ENCODE measurements at places on chromosomes 6 and 20.

GRCh38 chr6:39508515-39508914 is 186.0 kb upstream of the KCNK16 start:
- DNase-seq, result no peak
- no peak overlapping the region for H3K27ac ChIP-seq
- H3K27me3 ChIP-seq, result peaks cover 30% of the 10 kb centered on the region

DNA sequence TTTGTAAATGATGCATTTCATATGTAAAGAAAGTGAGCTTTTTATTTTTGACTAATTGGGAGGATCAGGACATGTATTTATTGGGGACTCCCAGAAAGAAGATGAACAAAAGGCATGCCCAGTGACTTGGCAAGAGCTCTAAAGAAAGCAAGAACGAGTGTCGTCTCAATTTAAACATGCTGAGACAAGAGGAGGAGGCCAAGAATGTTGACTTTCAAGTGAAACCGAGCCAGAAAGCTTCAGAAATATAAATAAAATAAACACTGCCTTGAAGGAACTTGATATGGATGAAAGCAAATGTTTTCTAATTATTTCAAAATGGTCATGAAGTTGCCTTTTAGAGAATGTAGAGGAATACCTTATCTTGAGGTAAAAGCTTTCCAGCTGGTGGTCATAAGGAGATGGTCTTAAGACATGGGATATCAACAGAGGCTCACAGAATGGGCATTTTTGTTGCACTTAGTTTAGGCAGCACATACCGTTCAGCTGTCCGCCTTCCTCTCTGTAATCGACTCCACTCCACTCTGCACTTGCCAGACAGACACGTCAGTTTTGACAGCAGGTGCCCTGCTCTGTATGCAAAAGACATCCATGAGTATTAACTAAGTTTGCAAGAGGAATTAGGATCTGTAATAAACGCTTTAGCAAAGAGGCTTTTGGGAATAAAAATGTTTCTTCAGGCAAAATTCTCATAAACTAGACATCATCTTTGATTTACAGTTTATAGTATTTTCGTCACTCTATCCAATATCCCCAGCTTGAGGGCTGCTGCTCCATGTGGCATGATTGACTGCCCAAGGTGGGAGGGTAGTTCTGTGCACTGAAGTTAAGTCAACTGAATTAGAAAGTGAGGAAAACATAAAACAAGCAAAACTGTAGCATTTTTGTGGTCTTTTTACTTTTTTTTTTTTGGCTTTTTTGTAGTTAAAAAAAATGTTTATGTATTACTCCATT is 613.1 kb downstream of the PKHD1 start:
- H3K4me1 ChIP-seq, result no peaks in the 10 kb centered on the region
- no peak overlapping the region for H3K4me3 ChIP-seq
- DNase-seq, result no peak
- H3K36me3 ChIP-seq, result no peaks in the 10 kb centered on the region

GRCh38 chr20:19451923-19452295 is 239.5 kb downstream of the SLC24A3 start:
- H3K4me3 ChIP-seq, result no peak overlapping the region
- peaks cover 8% of the 10 kb centered on the region for H3K4me1 ChIP-seq
- H3K27me3 ChIP-seq, result peaks cover 12% of the 10 kb centered on the region

DNA sequence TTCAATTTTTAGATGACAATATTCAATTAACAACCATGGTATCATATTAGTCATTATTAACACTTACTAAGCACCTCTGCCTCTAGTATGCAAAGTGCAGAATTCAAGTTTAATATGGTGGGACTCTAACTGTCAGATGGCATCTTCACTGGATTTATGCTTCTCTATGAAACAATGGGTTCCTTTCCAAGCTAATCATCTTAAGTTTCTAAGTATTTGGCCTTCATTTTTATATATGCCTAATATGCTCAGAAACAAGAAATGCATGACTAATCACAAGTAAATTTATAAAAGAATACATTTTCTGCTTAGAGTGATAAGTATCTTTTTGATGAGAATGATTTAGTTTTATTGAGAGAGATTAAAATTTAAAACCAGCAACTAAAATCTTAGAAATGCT is 144.7 kb downstream of the HIVEP2 start:
- H3K27ac ChIP-seq, result no peak overlapping the region
- DNase-seq, result no peak
- peaks cover 33% of the 10 kb centered on the region for H3K4me1 ChIP-seq
- peaks cover 8% of the 10 kb centered on the region for H3K36me3 ChIP-seq

- peaks cover 19% of the 10 kb centered on the region for H3K4me1 ChIP-seq
- no peaks in the 10 kb centered on the region for H3K27me3 ChIP-seq
- peak; percentile 73 for DNase-seq
- H3K36me3 ChIP-seq, result peaks cover 5% of the 10 kb centered on the region
- H3K27ac ChIP-seq, result peak overlapping the region; percentile 81
- peak overlapping the region; percentile 85 for H3K4me3 ChIP-seq
These were observed 1.2 kb downstream of the TRIB3 start for GRCh38 chr20:381581-382290.

DNA sequence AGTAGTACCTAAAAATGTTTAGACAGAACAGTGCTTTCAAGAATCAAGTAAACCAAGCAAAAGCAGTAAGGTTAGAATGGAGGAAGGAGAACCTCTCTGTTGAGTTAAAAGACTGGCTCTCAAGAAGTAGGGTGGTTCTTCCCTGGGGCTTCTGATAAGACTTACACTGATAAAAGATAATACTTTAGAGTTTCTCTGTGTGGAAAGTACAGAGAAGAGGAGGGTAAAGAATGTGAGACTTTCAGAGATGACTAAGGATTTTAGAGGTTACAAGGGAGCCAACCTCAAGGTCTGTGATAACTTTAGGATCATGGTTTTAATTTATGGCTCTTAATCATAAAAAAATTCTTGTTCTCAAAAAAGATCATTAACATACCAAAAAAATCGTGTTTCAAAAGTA is 30.9 kb upstream of the ALDH8A1 start:
- H3K4me1 ChIP-seq, result peaks cover 13% of the 10 kb centered on the region
- peaks cover 49% of the 10 kb centered on the region for H3K36me3 ChIP-seq
- H3K4me3 ChIP-seq, result no peak overlapping the region
- DNase-seq, result no peak
- no peak overlapping the region for H3K27ac ChIP-seq

- peak within 1 kb of the TSS; percentile 100 for H3K27ac ChIP-seq
- peak within 1 kb of the TSS; percentile 84 for H3K4me3 ChIP-seq
- peaks cover 8% of the 10 kb centered on the region for H3K36me3 ChIP-seq
- no peaks in the 10 kb centered on the region for H3K27me3 ChIP-seq
These were observed at the start of gene E2F3 for GRCh38 chr6:20401205-20402091. Gene E2F3, plus strand, starts transcription at chr6:20401879. Its CDS starts 354 bp downstream, at chr6:20402233.

- peak; percentile 61 for DNase-seq
- H3K4me1 ChIP-seq, result peaks cover 21% of the 10 kb centered on the region
- no peaks in the 10 kb centered on the region for H3K27me3 ChIP-seq
- peak overlapping the region; percentile 2 for H3K27ac ChIP-seq
These were observed 75.7 kb downstream of the SYNJ2 start for GRCh38 chr6:158057213-158057987.

DNA sequence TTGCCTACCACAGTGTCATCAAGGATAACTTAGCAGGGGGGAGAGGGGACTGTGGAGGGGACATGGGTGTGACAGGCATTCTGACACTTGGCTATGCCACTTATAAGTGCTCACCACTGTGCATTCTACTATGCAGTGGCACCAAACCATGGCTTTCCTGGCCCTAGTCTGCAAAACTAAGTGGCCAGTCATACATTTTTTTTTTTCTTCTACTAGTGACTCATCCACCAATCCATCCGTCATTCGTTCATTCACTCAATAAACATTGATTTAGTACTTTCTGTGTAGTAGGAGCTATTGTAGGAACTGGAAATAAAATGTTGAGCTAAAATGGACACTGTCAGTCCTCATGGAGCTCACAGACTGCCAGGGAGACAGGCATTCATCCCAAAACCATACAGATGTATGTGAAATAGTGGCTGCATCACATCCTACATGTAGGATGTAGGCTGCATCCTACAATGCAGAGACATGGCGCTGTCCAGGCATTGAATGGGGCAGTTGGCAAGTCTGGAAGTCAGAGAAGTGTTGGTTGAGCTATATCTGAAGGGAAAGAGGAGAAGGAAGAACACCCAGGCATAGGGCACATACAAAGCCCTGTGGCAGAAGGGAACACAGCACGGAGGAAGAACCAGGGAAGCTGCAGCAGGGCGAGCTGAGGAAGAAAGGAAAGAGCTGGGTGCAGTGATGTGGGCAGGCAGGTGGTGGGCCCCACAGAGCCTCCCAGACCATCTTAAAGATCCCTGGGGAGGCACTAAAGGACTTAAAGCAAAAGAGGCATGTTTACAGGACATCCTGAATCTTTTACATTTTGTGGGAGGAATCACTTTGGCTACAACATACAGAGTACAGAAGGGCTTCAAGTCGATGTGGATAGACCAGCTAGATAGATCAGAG is 224.4 kb downstream of the UST start:
- H3K4me3 ChIP-seq, result no peak overlapping the region
- no peak overlapping the region for H3K27ac ChIP-seq
- peaks cover 14% of the 10 kb centered on the region for H3K4me1 ChIP-seq
- no peak for DNase-seq
- H3K27me3 ChIP-seq, result no peaks in the 10 kb centered on the region

GRCh38 chr6:33628401-33628964 is 7.4 kb downstream of the ITPR3 start:
- H3K36me3 ChIP-seq, result peaks cover 21% of the 10 kb centered on the region
- DNase-seq, result no peak
- H3K27me3 ChIP-seq, result no peaks in the 10 kb centered on the region
- H3K4me3 ChIP-seq, result no peak overlapping the region
- no peak overlapping the region for H3K27ac ChIP-seq

DNA sequence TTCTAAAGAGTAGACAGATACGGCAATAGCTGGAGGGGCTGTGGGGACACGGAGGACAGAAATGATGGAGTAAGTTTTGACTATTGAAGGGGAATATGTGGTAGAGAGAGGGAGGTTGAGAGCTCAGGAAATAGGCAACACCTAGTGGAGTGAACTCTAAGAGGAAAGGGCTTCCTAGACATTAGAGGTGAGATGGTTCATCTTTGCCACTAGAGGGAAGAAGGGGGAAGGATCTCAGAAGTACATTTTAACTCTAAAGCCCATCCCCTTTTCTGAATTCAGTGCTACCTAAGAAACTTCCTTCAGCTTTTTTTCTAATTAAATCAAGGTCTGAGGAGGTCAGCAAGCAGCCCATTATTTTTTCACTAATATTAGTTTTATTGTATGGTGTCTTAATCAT is 689.4 kb upstream of the MAP3K7 start:
- DNase-seq, result no peak
- H3K27ac ChIP-seq, result no peak overlapping the region
- H3K4me3 ChIP-seq, result no peak overlapping the region
- no peaks in the 10 kb centered on the region for H3K4me1 ChIP-seq

DNA sequence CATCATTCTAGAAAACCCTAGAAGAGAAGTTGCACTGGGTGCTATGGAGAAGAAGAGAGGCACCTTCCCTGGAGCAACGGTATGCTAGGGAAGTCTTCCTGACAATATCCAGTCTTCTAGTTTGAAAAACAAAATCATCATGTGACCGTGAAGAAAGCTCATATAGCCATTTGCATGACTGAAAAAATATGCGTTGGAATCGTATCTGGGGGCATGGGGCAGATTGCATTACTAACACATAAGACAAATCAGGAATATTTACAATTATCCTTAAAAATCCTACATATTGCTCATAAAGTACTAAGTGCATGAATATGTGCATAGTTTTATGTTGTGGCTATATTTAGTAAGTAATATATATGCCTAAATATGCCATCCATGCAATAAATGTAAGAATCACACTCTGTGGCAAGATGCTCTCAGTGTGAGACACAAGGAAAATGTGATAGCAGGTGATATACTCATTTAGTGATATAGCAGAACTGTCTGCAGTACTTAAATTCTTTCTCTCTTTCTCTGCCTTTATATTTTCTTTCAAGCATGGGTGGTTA is 26.8 kb downstream of the HTR1E start:
- H3K4me1 ChIP-seq, result no peaks in the 10 kb centered on the region
- H3K27me3 ChIP-seq, result peaks cover 11% of the 10 kb centered on the region
- H3K36me3 ChIP-seq, result no peaks in the 10 kb centered on the region
- no peak overlapping the region for H3K4me3 ChIP-seq
- H3K27ac ChIP-seq, result no peak overlapping the region

GRCh38 chr6:107314531-107314939 is 144.8 kb downstream of the PDSS2 start:
- H3K4me1 ChIP-seq, result peaks cover 5% of the 10 kb centered on the region
- no peak overlapping the region for H3K27ac ChIP-seq
- peaks cover 5% of the 10 kb centered on the region for H3K36me3 ChIP-seq
- DNase-seq, result no peak
- H3K4me3 ChIP-seq, result no peak overlapping the region

DNA sequence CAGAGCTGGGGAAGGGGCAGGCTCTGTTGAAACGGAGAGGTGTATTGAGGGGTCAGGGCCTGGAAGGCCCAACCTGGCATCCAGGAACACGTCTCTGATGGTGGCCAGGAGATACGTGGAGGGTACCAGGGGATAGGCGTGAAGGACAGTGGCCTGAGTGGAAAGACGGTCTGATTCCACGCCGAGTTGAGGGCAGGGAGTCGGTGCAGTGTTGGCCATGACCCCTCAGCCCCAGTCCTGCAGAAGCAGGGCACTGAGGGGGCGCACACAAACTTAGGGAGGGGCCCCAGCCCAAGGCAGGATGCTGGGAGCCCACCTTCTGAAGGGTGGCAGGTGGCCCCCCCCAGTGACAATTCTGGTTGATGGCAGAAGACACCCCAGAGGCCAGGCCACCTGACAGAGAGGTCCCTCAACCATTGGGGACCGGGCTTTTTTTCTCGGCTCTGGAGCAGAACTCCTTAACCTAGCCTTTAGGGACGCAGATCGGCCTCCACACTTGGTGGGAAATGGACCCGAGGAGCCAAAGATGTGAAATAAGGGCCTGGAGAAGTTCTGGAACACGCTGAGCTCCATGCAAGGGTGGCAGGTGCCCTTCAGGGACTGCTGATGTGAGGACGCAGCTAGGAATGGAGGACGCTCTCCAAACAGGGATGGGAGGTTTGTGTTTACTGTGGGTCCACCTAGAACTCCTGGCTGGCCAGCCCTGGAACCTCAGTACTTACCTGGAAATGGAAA is 91.0 kb downstream of the TMEM242 start:
- H3K27ac ChIP-seq, result no peak overlapping the region
- H3K36me3 ChIP-seq, result peaks cover 3% of the 10 kb centered on the region
- H3K27me3 ChIP-seq, result peaks cover 67% of the 10 kb centered on the region
- no peak for DNase-seq
- H3K4me1 ChIP-seq, result peaks cover 26% of the 10 kb centered on the region

GRCh38 chr6:56668158-56668557 is 25.5 kb upstream of the DST start:
- no peak overlapping the region for H3K4me3 ChIP-seq
- H3K27me3 ChIP-seq, result no peaks in the 10 kb centered on the region
- no peaks in the 10 kb centered on the region for H3K36me3 ChIP-seq
- DNase-seq, result no peak
- H3K4me1 ChIP-seq, result no peaks in the 10 kb centered on the region
- no peak overlapping the region for H3K27ac ChIP-seq

All from stimulated activated naive B cell treated with anti-CD40 and anti-IgM and Interleukin-4, amounts not matched to agents 10 μg/mL and 1 μg/mL and 100 μg/mL, for 72 hours (primary cell).